ENCODE measurements at places on chromosomes 12 and 14.

DNA sequence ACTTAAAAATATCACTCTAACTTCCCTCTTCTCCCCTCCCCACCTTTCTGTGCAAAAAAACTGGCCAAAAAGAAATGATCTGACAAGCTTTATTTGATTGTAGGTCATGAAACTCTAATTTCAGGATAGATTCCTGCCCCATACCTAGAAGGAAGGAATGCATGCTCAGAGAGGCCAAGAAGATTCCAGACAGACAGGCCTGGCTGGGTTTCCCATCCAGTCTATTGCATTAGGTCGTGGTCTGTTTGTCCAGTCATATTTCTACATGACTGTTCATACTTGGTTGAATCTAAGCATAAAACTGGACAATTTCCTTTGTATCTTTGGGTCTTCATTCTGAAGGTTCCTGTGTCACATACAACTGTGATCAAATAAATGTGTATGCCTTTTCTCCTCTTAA lies 20.0 kb upstream of the SLC15A5 start:
- DNase-seq: no peak

GRCh38 chr12:13454991-13455777 lies 258.7 kb downstream of the EMP1 start:
- no peak for DNase-seq

GRCh38 chr12:34291001-34291400 lies 268.7 kb downstream of the ALG10 start:
- DNase-seq: no peak

GRCh38 chr14:92425101-92425500 lies 88.5 kb upstream of the RIN3 start:
- DNase-seq: no peak

- DNase-seq: no peak
These were observed 10.4 kb downstream of the LUM start for GRCh38 chr12:91100906-91101305.

DNA sequence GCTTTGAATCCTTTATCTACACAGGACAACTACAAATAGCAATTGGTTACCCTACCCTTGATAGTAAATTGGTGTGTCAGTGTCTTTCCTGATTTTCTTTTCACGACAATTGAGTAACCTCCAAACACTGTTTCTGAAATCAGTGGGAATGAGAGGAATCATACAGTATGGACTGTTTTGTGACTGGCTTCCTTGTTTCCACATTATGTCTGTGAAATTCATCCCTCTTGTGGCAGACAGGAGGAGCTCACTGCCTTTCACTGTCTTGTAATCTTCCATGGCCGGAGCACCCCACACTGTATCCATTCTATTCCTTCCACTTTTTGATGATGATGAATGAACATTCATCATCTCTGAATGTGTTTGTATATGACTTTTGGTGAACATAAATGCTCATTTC lies 164.0 kb upstream of the PZP start:
- no peak for DNase-seq

DNA sequence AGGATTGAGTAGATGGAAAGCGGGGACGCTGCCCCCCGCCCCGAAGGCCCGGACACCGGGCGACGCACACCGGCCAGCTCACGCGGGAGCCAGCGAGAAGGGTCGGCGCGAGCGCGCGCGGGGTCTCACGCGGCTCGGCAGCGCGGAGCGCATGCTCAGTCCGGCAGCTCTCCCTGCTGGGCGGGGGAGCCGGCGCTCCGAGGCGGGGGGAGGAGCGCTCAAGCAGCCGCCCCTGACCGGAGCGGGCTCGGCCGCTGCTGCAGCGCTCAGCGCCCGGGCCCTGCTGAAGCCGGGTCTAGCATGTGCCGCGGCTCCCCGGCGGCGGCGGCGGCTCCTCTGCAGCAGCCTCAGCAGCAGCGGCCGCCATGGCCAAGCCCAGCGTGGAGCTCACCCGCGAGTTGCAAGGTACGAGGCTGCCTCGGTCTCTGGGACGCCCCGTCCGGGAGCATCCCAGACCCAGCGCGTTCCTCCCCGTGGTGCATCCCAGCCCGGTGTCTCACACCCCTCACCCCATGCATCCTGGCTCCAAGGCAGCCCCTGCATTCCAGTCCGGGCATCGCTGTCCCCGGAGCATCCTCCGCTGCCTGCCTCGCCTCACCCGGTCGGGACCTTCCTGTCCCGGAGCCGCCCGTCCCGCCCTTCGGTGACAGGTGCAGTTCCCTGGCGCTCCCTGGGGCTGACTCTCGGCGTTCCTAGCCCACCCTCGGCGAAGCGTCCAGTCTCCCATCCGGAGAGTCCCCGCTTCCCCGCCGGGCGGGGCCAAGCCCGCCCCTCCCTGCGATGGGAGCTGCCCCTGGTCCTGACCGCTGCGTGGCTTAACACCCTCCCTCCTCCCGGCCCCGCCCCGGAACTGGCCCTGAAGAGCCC lies at the start of gene CARMIL3:
CARMIL3 (plus strand) TSS at position 221 of the 867 bp plus-strand sequence; CDS start at position 366, 145 bp downstream.
- peak; percentile 13 for DNase-seq

DNA sequence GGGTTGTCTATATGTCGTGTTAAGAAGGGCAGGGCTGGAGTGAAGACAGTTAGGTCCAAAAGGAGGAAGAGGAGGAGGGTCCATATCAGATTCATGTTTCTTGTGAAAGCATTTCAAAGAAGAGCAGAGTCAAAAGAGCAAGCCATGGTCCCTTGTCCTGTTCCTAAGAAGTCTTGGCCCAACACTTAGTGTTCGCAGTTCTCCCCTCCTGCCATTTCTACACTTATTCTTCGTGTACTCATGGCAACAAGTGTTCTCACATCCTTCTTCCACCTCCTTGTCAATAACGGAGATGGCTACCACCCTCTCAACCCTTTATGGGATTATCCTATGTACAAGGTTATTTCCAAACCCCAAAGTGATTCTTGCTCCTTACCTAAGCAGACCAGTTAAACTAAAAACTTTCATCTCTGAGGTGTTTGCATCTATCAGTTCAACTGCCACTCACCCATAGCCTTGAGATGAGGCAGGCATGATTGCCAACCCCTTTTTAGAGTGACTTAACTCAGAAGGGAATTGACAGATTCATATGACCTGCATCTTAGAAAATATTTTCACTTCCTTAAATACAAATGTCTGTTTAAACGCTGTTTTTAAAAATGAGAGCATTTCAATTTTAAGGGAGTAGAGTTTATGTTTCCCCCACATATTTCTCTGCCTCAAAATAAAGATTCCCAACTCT lies 19.8 kb upstream of the RNASE2 start:
- DNase-seq: no peak

DNA sequence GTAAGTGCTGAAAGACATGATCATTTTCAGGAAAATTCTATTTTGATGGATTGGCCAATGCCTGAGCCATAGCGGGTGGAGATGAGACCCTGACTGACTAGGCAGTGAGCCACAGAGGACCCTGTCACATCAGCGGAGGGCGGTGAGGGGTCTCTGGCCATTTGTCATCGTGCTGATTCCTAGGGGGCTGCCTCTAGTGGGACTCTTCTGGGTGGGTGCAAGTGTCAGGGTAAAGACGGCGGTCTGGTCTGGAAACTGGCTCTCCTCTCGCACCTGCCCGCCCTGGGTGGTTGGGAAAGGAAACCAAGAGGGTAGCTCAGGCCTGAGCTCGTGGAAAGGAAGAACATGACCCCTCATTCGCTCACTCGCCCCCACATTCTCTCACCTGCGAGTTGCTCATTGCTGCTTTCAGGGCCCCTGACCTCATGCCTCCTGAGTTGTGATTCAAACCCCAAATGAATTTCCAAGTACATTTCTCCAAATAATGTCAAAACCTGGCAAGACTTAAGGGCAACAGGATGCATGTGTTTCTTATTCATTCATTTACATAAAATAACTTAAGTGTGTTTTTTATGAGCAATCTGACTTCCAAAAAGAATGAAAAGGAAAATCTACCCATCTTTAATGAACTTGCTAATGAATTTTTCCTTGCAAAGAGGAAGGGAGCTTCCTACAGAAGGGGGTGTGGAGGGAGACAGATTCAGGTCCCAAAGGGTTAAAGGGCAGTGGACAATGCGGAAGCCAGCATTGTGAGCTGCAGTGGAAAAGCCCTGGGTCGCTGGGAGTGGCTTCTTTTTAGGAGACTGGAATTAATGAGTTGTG lies 12.8 kb downstream of the MEG3 start:
- DNase-seq: no peak

GRCh38 chr14:56087671-56088471 lies 30.3 kb upstream of the PELI2 start:
- no peak for DNase-seq

- DNase-seq: no peak
These were observed 4.7 kb downstream of the DDN start for GRCh38 chr12:48994224-48995085.

- DNase-seq: no peak
These were observed 5.4 kb downstream of the CDKN1B start for GRCh38 chr12:12722435-12723148.

All from stimulated activated CD8-positive, alpha-beta memory T cell treated with anti-CD3 and anti-CD28 coated beads, Interleukin-4, amount 100 ng/mL, for 1 hour (primary cell).